ENCODE measurements at places on chromosomes 1 and 21.

GRCh38 chr1:109300650-109301151 lies 6.1 kb downstream of the MYBPHL start:
- no peak for DNase-seq

DNA sequence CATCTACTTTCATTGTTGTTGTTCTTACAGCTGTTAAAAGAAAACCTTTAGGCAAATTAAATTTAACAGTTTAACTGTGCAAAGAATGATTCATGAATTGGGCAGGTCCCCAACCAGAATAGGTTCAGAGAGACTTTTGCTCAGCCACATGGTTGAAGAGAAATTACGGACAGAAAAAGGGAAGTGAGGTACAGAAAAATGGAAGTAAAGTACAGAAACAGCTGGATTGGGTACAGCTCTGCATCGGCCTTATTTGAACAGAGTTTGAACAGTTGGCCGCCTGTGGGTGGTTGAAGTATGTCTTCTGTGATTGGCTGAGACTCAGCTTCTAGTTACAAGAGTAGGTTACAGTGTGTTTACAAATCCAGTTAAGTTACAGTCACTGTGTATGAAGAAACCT lies 210.1 kb downstream of the FGGY start:
- no peak for DNase-seq

DNA sequence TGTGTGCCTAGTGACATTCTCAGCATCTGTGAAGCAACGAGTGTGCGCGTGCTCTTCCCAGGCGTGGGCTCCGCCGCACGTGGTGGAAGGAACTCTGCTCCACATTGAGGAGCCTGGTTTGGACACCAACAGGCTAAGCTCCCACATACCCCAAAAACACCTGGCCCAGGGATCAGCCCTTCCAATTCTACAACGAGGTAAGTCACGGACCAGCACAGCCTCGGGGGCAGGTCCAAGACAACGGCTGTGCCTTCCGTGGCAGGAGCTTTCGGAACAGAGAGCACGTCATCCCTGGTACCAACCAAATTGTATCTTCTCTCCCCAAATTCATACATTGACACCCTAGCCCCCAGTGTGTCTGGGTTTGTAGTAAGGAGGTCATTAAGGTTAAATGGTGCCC lies 27.2 kb upstream of the PDE9A start:
- DNase-seq, result no peak

DNA sequence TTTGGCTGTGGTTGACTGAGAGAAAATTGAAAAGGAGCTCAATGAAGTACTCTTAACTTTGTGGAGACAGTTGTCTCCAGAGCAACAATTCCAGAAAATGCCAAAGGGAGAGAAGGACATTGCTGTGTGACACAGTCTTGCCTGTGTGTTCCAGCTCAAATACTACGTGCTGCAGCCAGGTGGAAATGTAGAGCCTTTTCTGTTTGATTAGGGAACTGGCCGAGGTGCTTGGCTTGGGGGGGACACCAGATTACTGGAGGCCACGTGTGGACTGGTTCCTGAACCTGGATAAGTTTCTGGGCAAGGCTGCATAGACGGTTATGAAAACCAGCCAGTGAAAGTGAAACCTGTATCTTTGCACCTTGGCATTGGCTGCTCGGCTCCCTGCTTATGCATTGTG lies 217.9 kb downstream of the CTH start:
- DNase-seq, result no peak

GRCh38 chr1:55329091-55329490 lies 113.9 kb upstream of the USP24 start:
- DNase-seq, result no peak

GRCh38 chr1:239123260-239123659 lies 263.1 kb upstream of the CHRM3 start:
- no peak for DNase-seq

DNA sequence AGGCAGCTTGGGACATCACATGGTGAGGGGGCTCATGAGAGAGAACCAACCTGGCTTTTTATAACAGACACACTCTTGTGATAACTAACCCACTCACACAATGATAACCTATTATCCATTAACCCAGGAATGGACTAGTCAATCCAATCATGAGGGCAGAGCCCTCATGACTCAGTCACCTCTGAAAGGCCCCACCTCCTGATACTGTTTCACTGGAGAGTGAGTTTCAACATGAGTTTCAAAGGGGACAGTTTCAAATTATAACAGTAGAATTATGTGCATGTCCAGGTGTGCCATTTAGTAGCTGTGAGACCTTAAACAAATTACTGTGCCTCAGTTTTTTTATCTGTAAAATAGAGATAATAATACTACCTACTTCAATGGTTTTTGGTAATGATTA lies 47.6 kb upstream of the PPP2R5A start:
- DNase-seq, result no peak

- no peak for DNase-seq
Measured at GRCh38 chr1:42385283-42385682, 4.7 kb downstream of the RIMKLA start.

GRCh38 chr1:37449936-37450335 lies 24.4 kb upstream of the ZC3H12A start:
- no peak for DNase-seq

DNA sequence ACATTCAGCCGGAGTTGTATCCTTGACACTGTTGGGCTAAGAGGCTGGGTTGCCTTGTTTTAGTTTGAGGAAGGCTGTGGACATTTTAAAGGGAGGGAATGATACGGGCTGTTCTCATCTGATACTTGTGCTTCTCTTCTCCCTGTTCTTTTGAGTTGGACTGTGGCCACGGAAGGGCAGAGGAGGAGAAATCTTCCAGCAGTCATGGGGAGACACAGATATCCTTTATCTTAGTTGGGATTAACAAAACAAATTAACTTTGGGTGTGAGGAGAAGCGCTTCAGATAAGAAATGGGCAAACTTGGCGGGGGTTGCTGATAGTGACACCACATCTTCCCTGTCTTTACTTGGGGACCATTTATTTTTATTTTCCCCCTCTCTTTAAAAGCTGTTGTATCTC lies 138.8 kb downstream of the ROR1 start:
- DNase-seq, result no peak

- no peak for DNase-seq
Measured at GRCh38 chr1:43664369-43664768, 14.4 kb downstream of the KDM4A start.

DNA sequence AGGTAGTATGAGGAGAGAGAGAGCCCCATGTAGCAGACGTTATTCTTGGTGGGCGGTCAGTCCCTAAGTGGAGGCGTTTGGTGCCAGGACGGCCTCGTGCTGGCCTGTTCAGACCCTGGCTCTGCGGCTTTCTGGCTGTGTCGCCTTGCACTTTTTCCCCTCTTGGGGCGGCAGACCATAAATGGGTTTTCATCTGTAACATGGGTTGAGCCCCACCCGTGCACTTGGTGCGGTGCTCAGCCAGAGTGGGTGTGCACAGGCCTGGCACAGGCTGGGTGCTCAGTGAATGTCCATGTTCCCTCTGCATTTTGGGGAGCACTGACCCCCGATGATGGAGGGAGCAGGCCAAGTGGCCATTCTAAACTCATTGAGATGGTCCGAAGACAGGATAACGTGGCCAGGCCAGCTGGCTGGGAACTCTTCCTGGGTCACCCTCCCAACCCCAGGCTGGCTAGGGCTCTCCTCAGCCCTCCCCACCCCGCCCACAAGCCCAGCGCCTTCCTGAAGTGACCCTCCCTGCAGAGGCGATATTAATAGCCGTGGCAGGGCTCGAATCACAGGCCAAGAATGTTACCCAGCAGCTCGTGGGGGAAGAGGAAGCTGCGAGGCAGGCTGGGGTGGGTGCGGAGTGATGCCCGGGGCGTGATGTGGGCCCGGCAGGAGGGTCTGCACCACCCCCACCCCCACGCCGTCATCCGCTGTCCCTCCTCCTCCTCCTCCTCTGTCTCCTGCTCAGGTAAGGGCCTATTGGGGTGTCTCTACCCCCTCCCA lies 78.5 kb downstream of the ARHGEF10L start:
- DNase-seq, result no peak

- DNase-seq, result peak; percentile 39
Measured at GRCh38 chr1:230153641-230154296, 86.7 kb downstream of the GALNT2 start.

All from hypothalamus (tissue), 51 donors.